ENCODE measurements at places on chromosomes 3 and 15.

DNA sequence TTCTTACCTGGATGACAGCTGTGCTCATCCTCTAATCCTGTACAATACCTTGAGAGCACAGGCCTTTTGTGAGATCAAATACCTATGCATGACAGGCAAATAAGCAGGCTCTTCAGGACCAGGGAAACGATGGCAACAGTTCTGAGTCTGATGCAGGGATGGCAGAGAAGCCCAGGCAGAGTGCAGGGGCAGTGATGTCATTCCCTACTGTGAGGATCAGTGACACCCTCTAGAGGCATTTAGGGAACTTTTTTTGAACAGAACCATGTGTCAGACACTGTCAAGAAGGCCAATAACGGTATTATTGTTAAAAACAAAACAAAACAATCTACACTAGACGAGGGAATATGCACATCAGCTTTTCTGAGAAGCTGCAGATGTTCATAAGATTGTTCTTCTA is 314.8 kb upstream of the CTDSPL start:
- peak; percentile 37 for DNase-seq

- no peak for DNase-seq
Measured at GRCh38 chr15:62568004-62568403, 402.9 kb upstream of the C2CD4B start.

DNA sequence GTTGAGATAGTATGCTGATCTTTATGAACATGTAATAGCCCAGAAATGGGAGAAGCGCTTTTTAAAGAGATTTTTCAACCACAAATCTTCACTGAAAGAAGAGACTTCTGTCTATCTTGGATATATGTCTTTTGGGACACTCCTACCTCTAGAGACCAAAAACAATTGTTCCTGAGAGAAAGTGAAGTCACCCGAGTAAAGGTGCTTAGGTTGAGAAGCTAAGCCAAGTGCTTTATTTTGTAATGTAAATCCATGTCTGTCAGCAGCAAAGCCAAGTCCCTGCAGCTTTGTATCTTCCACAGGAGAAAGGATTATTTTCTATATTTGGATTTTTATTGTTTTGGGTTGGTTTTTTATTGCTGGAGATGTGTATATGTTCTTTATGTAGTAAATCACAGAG is 32.1 kb upstream of the B3GALNT1 start:
- no peak for DNase-seq

DNA sequence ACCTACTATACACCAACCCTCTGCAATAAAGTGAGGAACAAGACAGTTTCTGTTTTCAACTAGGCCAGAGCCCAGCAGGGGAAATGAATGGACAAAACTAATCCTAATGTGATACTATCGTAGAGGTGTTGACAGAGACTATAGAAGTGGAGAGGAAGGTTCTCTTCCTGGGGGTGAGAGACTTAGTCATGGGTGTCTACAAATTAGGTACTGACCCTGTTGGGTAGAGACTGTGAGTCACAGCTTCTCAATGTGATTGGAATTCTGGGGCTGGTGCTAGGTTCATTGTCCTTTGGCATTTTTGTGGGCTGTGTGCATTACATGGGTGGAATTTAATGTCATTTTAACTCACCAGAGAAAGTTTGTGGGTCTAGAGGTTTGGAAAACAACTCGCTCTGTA is 79.3 kb downstream of the ADAMTSL3 start:
- DNase-seq: peak; percentile 28

GRCh38 chr3:63798949-63799348 is 20.1 kb upstream of the C3orf49 start:
- DNase-seq: no peak

- no peak for DNase-seq
Measured at GRCh38 chr3:4501437-4501836, 8.3 kb downstream of the ITPR1 start.

DNA sequence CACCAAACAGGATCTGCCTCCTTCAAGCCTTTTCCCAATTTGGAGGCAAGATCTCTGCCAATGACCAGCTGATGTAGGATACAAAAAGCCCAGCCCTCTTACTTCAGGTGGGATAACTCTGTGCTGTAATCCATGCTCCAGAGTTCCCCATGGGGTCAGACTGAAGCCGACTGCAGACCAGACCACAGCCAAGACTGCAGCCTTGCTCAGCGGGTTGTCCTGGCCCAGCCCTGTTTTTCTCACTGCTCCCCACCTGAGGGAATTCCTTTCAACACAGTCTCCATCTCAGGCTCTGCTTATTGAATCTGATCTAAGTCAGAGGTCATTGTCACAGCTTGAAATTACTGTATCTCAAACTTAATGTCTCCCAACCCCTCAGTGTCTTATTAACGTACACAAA is 207.0 kb downstream of the MYRIP start:
- DNase-seq: no peak

- no peak for DNase-seq
Measured at GRCh38 chr3:186979852-186980251, 49.5 kb downstream of the ST6GAL1 start.

DNA sequence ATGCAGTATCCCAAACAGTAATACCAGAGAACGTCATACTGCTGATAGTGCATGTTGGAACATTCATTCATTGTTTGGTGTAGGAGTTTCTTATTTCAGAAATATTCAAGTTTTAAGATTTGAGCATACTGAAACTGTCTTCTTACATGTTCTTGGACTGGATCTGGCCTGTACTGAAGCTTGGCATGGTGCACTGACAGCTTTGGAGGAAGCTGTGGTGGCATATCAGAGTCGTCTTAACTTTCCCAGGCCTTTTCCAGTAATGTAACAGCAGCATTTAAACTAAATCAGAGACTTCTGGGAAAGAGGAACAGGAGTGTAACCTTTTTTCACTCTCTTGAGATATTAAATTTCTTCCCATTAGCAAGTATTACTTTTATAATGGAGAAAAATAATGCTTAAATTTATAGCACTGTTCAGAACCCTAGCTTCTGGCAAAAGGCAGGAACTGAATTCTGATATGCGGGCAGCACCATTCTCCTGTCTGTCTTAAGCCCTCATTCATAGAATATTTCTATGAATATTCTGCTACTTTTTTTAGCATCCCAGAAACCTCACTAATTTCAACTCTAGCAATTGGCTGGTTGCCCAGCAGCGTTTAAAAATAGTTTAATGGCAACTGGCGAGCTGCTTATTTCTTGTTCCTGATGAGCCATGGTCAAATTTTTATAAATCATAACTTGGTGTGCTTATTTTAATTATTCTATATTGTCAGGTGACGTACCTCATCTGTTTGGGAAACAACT is 31.1 kb downstream of the DNAJC13 start:
- no peak for DNase-seq

DNA sequence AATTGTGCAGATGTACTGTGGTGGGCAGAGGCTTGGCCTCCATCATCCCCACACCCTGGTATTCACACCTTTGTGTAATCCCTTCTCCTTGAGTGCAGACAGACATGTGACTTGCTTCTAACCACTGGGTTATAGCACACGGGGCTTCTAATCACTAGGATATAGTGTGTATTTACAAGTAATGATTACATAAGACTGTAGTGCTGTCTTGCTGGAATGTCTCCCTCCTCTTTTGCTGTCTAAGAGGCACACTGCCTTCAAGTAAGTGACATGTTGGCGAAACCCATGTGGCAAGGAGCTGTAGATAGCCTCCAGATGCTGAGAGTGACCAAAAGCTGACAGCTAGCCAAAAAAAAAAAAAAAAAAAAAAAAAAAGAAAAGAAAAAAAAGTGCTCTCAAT is 542.7 kb upstream of the MDFIC2 start:
- no peak for DNase-seq

DNA sequence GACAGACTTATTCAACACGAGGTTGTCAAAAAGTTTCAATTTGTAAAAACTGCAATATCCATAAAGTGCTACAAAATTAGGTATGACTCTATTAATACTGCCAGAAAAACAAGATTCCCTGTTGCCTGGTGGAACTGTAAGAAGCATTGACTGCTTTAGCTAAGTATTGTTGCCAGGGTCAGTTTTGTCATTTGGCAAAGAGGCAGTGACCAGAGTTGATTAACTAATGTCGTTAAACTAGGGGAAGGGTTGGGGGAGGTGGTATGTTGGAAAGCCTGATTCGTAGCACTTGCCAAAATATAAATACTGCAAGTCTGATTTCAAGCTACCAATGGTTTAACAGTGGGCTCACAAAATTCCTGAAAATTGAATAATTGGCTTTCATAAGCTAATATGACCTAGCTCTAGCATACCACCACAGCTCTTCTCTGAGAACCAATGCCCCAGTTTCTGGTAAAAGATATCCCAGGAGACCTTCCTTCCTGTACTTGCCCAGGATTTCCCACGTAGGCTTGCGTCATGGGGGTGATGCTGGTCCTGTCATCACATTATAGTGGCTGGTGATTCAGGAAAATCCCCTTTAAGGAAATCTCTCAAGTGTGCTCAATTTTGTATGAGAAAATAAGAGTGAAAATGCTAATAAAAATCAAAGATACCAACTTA is 266.4 kb upstream of the TBC1D5 start:
- no peak for DNase-seq

All from H54 (cell line).